ENCODE measurements at places on chromosomes 3 and 15. TPM values are rescaled to one million over a fixed set of nuclear protein-coding genes. Genes with fewer than 3 reads are reported as not detected.

The DPPA2 gene
- total RNA-seq, result not detected

The NR1I2 gene
- not detected for total RNA-seq

The RAD51 gene
- 10.5 TPM for total RNA-seq

The WDR76 gene
- total RNA-seq, result 38.7 TPM

The CLRN1 gene
- total RNA-seq, result not detected

The ARNT2 gene
- total RNA-seq, result 2.2 TPM

The PLA1A gene
- total RNA-seq, result not detected

The HDC gene
- 0.05 TPM for total RNA-seq

The ALDH1A3 gene
- 343 TPM for total RNA-seq

The PLA2G4D gene
- 0.10 TPM for total RNA-seq

The KCTD6 gene
- total RNA-seq, result 11.6 TPM

The FILIP1L gene
- 43.2 TPM for total RNA-seq

The RLBP1 gene
- not detected for total RNA-seq

The PPM1L gene
- total RNA-seq, result 0.84 TPM

The PDCD6IP gene
- total RNA-seq, result 84.9 TPM

The OR4M2 gene
- not detected for total RNA-seq

The XIRP1 gene
- total RNA-seq, result 0.12 TPM

The MED12L gene
- total RNA-seq, result 0.15 TPM

The ISG20 gene
- 30.5 TPM for total RNA-seq

The ADGRG7 gene
- total RNA-seq, result not detected

The PEX5L gene
- 0.12 TPM for total RNA-seq

The IMPG2 gene
- under 0.01 TPM for total RNA-seq

The SLC28A2 gene
- not detected for total RNA-seq

The BFSP2 gene
- total RNA-seq, result not detected

The AGBL1 gene
- not detected for total RNA-seq

The EHHADH gene
- total RNA-seq, result 4.5 TPM

The IL1RAP gene
- 42.6 TPM for total RNA-seq

The GOLGA8G gene
- 0.12 TPM for total RNA-seq

The LYZL4 gene
- not detected for total RNA-seq

The GOLGA8T gene
- not detected for total RNA-seq

The PLCB2 gene
- total RNA-seq, result not detected

The PLEKHO2 gene
- total RNA-seq, result 8.7 TPM

The CAND2 gene
- total RNA-seq, result 1.5 TPM

The CTNNB1 gene
- 261 TPM for total RNA-seq

The DUT gene
- total RNA-seq, result 80.2 TPM

The OR5K2 gene
- not detected for total RNA-seq

The CCR3 gene
- total RNA-seq, result 0.20 TPM

The DUOXA2 gene
- total RNA-seq, result 0.05 TPM

The ADCY5 gene
- total RNA-seq, result not detected

The FETUB gene
- total RNA-seq, result not detected

The CFAP92 gene
- total RNA-seq, result not detected

The GOLGA8S gene
- total RNA-seq, result not detected

The CHST2 gene
- 2.8 TPM for total RNA-seq

The GOLGA6A gene
- not detected for total RNA-seq

The BLM gene
- 7.7 TPM for total RNA-seq

The BMF gene
- total RNA-seq, result 5.4 TPM

The SAMD7 gene
- total RNA-seq, result not detected

The COL8A1 gene
- 225 TPM for total RNA-seq

Measured in M059J (cell line).